Type B pancreatic cell (in vitro differentiated cells): ENCODE measurements at places on chromosomes 3 and 15. TPM values are rescaled to one million over a fixed set of nuclear protein-coding genes. Genes with fewer than 3 reads are reported as not detected.

The B3GALNT1 gene
- 5.3 and 19.6 TPM in 2 replicates for total RNA-seq

The STAB1 gene
- 0.12 TPM in 1 of 2 replicates, not detected in the other for total RNA-seq

The GRM2 gene
- total RNA-seq: 0.29 and 0.58 TPM in 2 replicates

The HTD2 gene
- total RNA-seq: 10.6 and 11.4 TPM in 2 replicates

The MYL3 gene
- 5.4 and 20.8 TPM in 2 replicates for total RNA-seq

The LRTM1 gene
- 0.29 and 0.77 TPM in 2 replicates for total RNA-seq

The ALDH1A2 gene
- 10.4 and 38.3 TPM in 2 replicates for total RNA-seq

The TPRA1 gene
- total RNA-seq: 35.2 and 42.3 TPM in 2 replicates

The FBXL22 gene
- total RNA-seq: 0.45 and 1.1 TPM in 2 replicates

The P3H2 gene
- total RNA-seq: 8.2 and 23.5 TPM in 2 replicates

The PSTPIP1 gene
- 0.77 TPM in 1 of 2 replicates, not detected in the other for total RNA-seq

The TMCO5A gene
- total RNA-seq: not detected in 2 replicates

The PRRT3 gene
- 8.2 and 11.3 TPM in 2 replicates for total RNA-seq

The CAMK2N2 gene
- 1.9 TPM in 2 replicates for total RNA-seq

The PLCH1 gene
- 2.0 and 7.6 TPM in 2 replicates for total RNA-seq

The COLQ gene
- total RNA-seq: 2.4 and 4.1 TPM in 2 replicates

The RRP9 gene
- 22.7 and 30.0 TPM in 2 replicates for total RNA-seq

The GOLGA6L7 gene
- total RNA-seq: not detected in 2 replicates

The CERS3 gene
- total RNA-seq: 4.6 and 11.2 TPM in 2 replicates

The ARHGAP31 gene
- total RNA-seq: 4.1 and 17.3 TPM in 2 replicates

The ACSBG1 gene
- 0.71 TPM in 1 of 2 replicates, not detected in the other for total RNA-seq

The SOX2 gene
- total RNA-seq: 20.5 and 70.4 TPM in 2 replicates

The CACNA2D2 gene
- 7.8 and 19.4 TPM in 2 replicates for total RNA-seq

The GUCA1C gene
- not detected in 2 replicates for total RNA-seq

The ATP6V1A gene
- 71.5 and 91.0 TPM in 2 replicates for total RNA-seq

The PLA2G4E gene
- total RNA-seq: 0.12 TPM in 1 of 2 replicates, not detected in the other

The PYGO1 gene
- total RNA-seq: 7.7 and 29.0 TPM in 2 replicates

The SEMA3F gene
- total RNA-seq: 41.9 and 48.0 TPM in 2 replicates

The SCAMP5 gene
- total RNA-seq: 38.1 and 41.8 TPM in 2 replicates

The CKMT1A gene
- total RNA-seq: 37.3 and 79.5 TPM in 2 replicates

The CTDSPL gene
- total RNA-seq: 72.7 and 98.4 TPM in 2 replicates
